GM23338 (cell line): ENCODE measurements at places on chromosomes 11 and 22. TPM values are rescaled to one million over a fixed set of nuclear protein-coding genes. Genes with fewer than 3 reads are reported as not detected.

The PATE4 gene
- not detected in 2 replicates for total RNA-seq

The C11orf42 gene
- total RNA-seq = not detected in 2 replicates

DNA sequence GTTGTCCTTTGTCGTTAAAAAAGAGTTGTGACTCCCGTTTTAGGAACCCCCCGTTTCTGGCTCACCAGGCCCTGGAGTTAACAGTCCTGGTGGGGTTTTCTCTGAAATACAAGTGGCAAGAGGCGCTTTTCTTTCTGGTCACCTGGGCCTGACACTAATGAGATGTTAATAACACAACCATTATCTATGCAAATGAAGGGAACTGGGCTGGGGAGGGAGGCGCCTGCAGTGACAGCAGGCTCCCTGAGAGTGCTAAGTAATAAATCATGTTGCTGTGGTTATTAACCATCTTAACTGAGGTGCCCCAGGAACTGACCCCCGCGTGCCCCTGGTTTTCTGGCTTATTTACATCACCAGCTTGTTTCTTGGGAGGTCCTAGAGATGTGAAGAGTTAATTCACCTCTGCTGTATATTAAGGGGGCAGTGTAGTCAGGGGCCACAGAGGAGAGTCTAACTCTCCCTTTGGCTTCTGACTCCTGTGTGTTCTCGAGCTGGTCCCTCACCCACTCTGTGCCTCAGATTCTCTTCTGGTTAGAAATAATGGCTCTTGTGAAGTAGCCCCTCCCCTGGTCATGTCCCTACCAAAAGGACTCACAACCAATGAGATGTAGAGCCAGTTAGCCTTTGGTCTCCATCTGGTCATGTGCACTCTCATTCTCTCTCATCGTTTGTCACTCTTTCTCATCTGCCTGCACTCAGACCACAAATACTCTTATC lies 276.6 kb upstream of the CADM1 start:
- DNase-seq = no peak

GRCh38 chr11:61596990-61597389 lies 16.1 kb upstream of the SYT7 start:
- DNase-seq = no peak

DNA sequence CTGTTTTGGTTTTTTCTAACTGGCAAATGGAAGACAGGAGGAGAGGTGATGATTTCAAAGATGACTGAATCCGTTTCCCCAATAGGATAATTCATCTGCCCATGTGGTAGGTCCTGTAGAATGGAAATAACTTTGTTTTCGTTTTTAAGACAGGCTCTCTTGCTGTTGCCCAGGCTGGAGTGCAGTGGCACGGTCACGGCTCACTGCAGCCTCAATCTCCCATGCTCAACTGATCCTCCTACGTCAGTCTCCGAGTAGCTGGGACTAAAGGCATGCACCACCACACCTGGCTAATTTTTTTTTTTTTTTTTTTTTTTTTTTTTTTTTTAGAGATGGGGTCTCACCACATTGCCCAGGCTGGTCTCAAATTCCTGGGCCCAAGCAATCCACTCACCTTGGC lies 77.4 kb upstream of the BIRC3 start:
- no peak for DNase-seq
